ENCODE measurements at places on chromosomes 4 and X. TPM values are rescaled to one million over a fixed set of nuclear protein-coding genes. Genes with fewer than 3 reads are reported as not detected.

- no peaks in the 10 kb centered on the region for H3K36me3 ChIP-seq
- no peaks in the 10 kb centered on the region for H3K27me3 ChIP-seq
- DNase-seq, result no peak
- no peak overlapping the region for H3K4me3 ChIP-seq
- no peak overlapping the region for H3K27ac ChIP-seq
These were observed 115.2 kb downstream of the NAA11 start for GRCh38 chr4:79210636-79211049.

DNA sequence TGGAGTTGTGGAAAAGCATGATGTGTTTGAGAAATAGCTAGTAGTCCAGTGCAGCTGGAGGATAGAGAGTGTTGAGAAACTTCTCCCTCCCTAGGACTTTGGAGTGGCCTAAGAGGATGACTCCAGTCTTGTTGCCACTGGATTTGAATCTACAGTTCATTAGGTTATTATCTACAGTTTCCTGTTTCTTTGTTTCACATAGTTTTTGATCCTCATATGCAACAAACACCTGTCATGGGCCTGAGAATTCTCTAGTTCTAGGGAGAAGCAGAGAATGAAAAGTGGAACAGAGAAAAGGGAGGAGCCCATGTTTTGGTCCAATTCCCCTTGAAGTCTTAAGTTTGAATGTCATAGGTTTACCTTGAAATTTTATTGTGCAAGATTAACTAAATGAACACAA, 73.6 kb upstream of the TBC1D9 start:
- H3K4me1 ChIP-seq, result peaks cover 5% of the 10 kb centered on the region
- no peaks in the 10 kb centered on the region for H3K36me3 ChIP-seq
- no peak overlapping the region for H3K27ac ChIP-seq
- no peak overlapping the region for H3K4me3 ChIP-seq
- no peaks in the 10 kb centered on the region for H3K27me3 ChIP-seq

- no peaks in the 10 kb centered on the region for H3K36me3 ChIP-seq
- H3K27ac ChIP-seq, result no peak overlapping the region
- no peak for DNase-seq
- no peak overlapping the region for H3K4me3 ChIP-seq
- H3K27me3 ChIP-seq, result peaks cover 5% of the 10 kb centered on the region
These were observed 66.7 kb upstream of the PJA1 start for GRCh38 chrX:69231903-69232302.

DNA sequence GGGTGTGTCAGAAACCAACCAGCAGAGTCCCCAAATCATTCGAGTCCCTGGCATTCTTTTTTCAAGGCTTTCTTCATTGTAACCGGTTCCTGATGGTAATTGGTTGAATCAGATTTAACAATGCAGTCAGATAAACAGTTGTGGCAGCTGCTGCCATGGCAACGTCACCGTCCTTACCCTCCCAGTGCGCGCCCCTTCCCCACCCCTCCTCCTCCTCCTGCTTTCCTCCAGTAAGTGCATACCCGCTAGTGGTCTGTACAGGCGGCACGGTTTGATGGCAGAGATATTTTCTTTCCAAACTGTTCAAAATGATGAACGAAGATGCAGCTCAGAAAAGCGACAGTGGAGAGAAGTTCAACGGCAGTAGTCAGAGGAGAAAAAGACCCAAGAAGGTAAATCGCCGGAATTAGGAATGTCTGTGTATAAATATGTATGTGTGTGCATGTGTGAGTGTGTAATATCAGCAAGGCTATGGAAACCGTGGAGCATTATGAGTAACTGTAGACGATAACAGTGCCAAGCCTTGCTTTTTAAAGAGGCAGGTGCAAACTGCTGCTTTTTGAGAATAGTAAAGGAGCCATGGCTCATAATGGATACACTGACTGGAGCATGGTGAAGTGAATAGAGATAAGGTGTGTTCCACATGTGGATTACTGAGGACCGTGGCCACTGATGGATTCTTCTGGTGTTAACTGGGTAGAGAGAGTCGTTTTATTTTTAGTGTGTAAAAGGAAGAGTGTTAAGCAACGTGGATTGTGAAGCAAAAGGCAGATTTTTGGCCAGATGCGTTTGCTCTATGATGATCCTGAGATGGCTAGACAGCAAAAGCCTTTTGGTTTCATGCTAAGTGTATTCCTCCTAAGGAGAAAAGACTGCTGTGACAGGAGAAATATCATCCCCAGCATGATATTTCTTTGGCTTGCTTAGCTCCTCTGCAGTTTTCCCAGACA, at the start of gene ANK2:
Gene ANK2, plus strand, starts transcription at position 233 of the 950 bp plus-strand sequence. Its CDS starts 76 bp downstream, at position 309.
- DNase-seq, result no peak
- H3K27ac ChIP-seq, result no peak within 1 kb of the TSS
- no peaks in the 10 kb centered on the region for H3K4me1 ChIP-seq
- H3K4me3 ChIP-seq, result no peak within 1 kb of the TSS
- no peaks in the 10 kb centered on the region for H3K36me3 ChIP-seq
- peaks cover 5% of the 10 kb centered on the region for H3K27me3 ChIP-seq

GRCh38 chr4:73679836-73680235, 59.6 kb upstream of the RASSF6 start:
- no peak overlapping the region for H3K4me3 ChIP-seq
- no peak for DNase-seq
- H3K36me3 ChIP-seq, result no peaks in the 10 kb centered on the region
- no peaks in the 10 kb centered on the region for H3K27me3 ChIP-seq
- H3K27ac ChIP-seq, result no peak overlapping the region
- peaks cover 6% of the 10 kb centered on the region for H3K4me1 ChIP-seq

DNA sequence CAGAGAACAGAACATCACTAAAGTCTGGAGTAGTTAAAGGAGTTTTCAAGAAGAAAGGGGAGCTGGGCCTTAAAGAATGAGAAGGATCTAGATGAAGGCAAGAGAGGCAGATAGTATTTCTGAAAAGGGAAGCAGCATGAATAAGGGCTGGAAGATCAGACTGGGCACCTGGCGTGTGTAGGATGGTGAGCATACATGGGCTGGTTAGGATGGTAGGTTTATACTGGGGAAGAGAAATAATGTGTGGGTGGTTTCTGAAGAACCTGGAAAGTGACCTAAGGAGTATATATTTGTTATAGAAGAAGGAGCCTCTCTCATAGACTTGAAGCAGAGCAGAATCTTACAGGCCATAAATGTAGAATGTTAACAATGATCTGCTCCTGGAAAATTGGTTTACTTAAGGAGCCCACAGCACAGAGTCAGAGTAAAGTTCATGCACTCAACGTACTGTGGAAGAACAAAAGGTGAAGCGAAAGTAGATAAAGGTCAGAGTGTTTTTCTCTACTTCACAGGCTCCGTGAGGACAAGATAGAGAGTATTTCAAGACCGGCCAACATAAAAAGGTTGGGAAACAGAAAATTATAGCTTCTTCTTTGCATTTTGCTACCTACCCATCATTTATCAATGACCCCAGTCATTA, 35.8 kb downstream of the MBNL3 start:
- H3K27me3 ChIP-seq, result no peaks in the 10 kb centered on the region
- DNase-seq, result no peak
- no peaks in the 10 kb centered on the region for H3K4me1 ChIP-seq
- no peak overlapping the region for H3K27ac ChIP-seq
- H3K36me3 ChIP-seq, result peaks cover 44% of the 10 kb centered on the region

The CCDC149 gene
- total RNA-seq, result 8.8 TPM

The HTR2C gene
- total RNA-seq, result 0.71 TPM

All from type B pancreatic cell (in vitro differentiated cells).